RWPE1 (cell line): ENCODE measurements at places on chromosomes 11 and 22.

- DNase-seq = no peak
These were observed 603.7 kb downstream of the TBC1D22A start for GRCh38 chr22:47366026-47366767.

- DNase-seq = peak; percentile 60
These were observed 1.1 kb downstream of the SCN2B start for GRCh38 chr11:118175031-118175992.

- no peak for DNase-seq
These were observed 15.4 kb downstream of the ASRGL1 start for GRCh38 chr11:62352355-62353336.

DNA sequence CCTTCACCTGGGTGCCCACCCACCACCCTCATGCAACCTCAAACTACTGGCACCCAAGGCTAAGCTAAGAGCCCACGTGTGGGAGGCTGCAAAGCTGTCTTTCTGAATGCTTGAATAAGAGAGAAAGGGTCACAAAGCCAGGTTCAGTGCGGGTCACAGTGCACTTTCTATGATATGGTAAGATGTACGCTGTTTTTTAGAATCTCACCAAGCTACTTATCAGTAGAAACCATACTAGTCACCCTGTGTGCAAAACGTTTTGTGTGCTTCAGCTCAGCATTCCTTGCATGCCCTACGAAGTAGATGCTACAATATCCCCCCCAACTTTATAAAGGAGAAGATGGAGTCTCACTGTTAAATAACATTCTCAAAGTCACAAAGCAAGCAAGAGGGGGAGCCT is 14.9 kb downstream of the P2RX3 start:
- no peak for DNase-seq

DNA sequence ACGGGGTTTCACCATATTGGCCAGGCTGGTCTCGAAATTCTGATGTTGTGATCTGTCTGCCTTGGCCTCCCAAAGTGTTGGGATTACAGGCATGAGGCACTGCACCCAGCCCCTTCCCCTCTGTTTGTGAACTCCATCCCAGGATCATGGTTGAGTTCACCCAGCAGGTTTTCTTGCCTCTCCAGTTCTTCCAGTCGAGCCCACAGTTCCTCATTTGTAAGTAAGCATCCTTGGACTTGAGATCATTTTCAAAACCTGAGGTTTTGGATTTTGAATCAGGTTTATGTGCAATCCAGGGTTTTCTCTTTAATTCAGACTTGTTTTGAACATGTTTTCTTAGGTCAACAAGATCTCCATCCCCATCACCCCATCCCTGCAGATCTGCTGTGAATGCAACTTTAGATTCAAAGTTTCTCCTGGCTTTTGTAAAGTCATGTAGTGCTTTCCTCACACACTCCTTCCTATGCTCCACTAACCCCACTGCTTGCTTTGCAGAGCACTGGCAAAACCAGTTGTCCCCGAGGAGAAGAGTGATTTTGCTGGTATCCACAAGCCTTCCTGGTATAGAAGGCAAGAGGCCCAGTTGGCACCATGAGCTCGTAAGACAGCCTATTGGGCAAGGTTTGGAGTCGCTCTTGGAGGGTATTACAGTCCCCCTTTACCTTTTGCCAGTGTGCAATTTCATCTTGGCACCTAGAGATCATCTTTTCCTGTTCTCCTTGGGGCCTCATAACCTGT is 14.7 kb upstream of the VPREB1 start:
- no peak for DNase-seq

DNA sequence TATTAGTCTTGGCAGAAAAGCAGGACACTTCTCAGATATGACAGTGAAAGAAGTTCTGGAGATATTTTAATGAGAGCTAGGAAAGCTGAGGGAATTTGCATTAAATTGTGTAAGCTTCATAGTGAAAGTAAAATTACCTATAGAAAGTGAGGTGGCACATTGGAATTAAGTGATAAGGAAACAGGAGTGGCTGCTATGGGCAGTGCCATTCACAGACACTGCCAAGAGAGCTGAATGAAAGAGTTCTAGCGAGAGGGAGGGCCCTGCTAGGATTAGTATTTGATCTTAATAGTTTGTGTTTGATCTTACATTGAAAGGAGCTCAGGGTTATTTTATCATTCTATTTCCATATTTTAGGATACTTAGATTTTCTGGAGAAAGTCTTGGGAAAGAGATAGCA is 351.9 kb downstream of the DDX10 start:
- DNase-seq = no peak

DNA sequence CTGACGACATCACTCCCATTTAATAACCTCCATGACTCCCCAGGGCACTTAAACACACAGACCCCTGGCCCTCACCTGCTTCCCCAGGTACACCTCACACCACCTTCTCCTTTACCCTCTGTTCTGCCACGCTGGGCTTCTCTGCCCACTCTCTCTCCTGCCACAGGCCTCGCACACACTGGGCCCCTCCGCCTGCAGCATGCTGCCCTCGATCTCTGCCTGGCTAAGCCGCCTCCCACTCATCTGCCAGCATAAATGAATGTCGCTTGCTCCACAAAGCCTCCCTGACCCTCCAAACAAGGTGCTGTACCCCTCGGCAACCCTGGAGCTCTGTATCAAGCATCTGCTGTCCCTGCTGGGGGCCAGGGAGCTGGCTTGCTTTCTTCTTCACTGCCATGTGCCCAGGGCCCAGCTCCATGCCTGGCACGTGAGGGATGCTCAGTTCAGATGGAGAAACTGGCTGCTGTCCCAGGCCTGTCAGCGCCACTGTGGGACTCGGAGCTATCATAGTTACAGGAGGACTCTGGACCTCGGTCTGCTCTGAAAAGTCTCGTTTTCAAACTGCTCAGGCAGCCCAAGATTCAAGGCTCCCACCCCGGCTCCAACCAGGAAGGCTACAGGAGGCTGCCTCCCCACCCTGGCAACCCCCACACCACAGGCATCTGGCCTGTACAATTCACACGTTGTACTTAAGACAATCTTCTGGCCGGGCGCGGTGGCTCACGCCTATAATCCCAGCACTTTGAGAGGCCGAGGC is 11.9 kb downstream of the TTLL1 start:
- DNase-seq = no peak

GRCh38 chr11:133520707-133521106 is 11.6 kb downstream of the OPCML start:
- DNase-seq = no peak

DNA sequence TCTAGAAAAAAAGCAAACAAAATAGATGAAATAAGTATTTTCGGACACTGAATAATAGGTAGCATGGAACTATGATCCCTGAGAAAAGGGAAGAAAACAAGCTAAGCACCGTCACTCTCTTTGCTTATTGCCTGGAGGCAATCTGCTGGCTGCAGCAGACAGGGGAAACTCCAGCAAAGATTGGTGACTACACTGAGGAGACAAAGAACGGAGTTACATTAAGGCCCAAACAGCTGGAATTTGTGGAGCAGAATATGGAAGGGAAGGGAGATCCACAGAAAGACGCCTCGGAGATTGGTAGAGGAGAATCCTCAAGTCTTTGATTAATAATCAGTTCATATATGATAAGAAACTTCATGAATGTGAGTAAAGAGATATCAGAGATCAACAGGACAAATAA is 150.2 kb downstream of the TYR start:
- DNase-seq = no peak

DNA sequence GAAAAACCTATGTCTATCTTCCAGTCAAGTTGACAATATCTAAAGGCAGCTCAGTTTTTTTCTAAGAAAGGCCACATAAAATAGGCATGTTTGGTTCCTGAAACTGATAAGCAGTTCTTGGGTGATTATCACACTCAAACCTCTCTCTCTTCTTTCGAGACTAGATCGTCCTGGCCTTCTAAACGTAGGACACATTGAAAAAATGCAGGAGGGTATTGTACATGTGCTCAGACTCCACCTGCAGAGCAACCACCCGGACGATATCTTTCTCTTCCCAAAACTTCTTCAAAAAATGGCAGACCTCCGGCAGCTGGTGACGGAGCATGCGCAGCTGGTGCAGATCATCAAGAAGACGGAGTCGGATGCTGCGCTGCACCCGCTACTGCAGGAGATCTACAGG is 15.1 kb downstream of the CDPF1 start:
- DNase-seq = no peak

GRCh38 chr11:94735907-94736306 is 32.2 kb upstream of the AMOTL1 start:
- DNase-seq = no peak

- peak; percentile 39 for DNase-seq
These were observed 56.9 kb downstream of the PACS1 start for GRCh38 chr11:66126808-66127555.

- DNase-seq = peak; percentile 89
These were observed 642 bp upstream of the PIK3C2A start for GRCh38 chr11:17208257-17208999.
